Activated CD4-positive, alpha-beta memory T cell treated with anti-CD3 and anti-CD28 coated beads for 36 hours (primary cell): ENCODE measurements at places on chromosomes 2 and 18. TPM values are rescaled to one million over a fixed set of nuclear protein-coding genes. Genes with fewer than 3 reads are reported as not detected.

- no peak for DNase-seq
Observed at GRCh38 chr18:49207361-49207760, 253.1 kb downstream of the DYM start.

DNA sequence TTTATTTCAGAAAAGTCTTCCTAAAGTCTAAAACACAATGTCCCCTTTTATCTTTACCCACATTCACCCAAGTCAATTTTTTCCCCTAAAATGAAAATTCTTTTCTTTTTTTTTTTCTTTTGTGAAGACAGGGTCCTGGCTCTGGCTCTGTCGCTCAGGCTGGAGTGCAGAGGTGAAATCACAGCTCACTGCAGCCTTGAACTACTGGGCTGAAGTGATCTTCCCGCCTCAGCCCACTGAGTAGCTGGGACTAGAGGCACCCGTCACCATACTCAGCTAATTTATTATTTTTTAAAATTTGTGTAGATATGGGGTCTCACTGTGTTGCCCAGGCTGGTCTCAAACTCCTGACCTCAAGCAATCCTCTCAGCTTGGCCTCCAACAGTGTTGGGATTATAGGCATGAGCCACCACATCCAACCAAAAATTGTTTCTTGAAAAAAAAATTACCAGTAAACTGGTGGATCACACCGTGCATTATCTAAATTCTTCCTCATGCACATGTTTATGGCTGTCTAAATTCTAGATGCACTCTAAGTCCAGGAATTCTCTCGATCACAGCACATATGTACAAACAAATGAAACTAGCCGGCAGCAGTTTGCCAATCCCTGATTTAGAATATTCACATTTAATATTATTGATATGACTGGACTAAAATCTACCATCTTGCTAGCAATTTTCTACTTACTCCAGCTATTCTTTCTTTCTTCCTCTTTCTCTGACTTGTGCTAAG lies 56.8 kb downstream of the OLA1 start:
- no peak for DNase-seq

DNA sequence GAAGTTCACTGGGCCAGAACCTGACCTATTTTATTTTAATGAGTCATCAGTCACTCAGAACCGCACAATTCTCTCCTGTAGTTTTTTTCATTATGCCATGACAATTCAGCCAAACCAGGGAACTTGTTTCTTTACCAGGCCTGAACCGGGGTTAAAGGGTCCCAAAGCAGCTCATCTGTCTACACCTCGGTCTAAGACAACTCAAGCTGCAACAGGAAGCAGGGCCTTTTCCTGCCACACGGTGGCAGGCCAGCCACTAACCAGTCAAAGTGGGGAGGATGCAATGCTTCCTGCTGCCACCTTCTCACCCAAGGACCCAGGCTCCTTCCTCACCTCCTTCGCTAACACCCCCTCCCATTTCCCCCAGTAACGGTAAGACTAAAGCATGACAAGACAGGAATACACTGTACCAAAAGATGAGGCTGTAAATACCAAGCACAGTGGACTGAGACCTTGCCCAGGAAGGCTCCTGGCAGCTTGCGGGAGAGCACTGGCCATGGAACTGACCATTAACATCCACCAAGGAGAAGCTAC lies 56.7 kb upstream of the ACKR3 start:
- peak; percentile 81 for DNase-seq

Gene VAMP8
- total RNA-seq, result 114 TPM

- DNase-seq, result no peak
Observed at GRCh38 chr2:167475791-167476190, 587.5 kb downstream of the XIRP2 start.

Gene PMAIP1
- total RNA-seq, result 97.6 TPM

- no peak for DNase-seq
Observed at GRCh38 chr2:169727065-169727464, 6.6 kb upstream of the KLHL23 start.

Gene ZSWIM2
- total RNA-seq, result not detected

DNA sequence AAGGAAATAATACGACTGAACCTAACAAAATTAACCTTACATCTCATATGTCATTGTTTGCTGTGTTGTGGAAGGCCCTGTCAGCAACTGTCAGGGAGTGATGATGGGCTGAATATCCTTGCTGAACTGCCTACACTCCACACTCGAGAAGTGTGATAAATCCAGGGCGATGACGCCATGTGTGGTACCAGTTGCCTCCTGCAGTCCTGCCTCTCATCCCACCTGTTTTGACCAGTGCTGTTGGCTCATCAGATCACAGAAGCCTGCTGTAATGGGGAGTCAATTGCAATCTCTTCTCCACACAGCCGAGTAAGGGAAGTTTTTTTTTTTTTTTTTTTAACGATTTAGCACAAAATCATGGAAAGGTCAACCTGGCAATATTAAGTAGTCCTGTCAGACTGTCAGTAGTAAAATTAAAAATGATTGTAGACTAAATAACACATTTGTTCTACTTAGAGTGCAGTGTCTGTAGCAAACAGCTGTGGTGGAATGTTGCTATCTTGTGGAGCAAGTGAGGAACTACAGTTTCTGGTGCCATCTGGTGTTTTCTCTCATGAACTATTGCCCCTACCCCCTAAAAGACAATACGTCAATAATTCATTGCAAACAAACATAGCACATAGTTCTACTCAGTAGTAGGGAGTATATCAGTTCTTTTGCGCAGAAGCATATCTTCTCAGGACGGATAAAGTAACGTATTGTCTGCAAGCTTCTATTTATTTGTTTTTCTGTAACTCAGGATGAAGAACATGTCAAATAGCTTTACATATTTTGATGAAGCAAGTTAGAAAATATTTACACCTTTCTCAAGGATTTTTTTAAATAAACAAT lies 347.6 kb downstream of the CTNNA2 start:
- no peak for DNase-seq

Gene FEV
- not detected for total RNA-seq

GRCh38 chr2:209633911-209634310 lies 137.7 kb upstream of the UNC80 start:
- no peak for DNase-seq

DNA sequence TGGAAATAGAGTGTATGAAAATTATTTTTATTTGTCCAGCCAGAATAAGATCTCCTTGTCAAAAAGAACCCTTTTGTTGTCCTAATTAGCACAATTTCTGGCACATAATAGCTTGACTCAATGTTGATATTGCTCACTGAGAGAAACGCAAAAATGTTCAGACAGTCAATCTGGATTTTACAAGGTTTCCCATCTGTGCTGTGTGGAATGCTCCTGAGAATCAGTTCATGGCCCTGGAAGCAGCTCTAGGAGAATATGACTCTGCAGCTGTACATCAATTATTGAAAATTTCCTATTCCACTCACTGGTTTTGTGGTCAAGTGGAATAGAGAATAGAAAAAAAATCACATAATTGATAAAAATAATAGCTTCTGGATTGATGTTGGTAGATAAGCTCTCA lies 1582.9 kb upstream of the NXPH2 start:
- DNase-seq, result no peak

- DNase-seq, result no peak
Observed at GRCh38 chr2:213766465-213766901, 482.2 kb downstream of the SPAG16 start.

DNA sequence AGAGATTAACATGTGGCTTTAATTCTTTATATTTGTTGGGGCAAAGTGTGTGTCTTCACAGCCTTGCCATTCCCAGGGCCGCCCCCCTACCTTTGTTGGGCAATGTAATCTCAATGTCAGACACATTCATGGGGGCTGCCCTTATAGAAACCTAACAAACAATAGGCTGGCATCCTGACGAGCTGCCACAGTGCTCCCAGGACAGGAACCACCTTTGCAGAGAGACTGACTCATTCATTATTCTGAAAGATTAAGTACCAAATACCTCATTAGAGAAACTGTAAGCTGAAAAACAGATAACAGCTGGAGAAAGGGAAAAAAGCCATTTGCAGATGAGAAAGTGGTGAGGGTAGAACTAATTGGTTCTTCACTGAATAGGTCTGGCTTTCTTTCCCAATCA lies 1587.5 kb upstream of the PIK3C3 start:
- no peak for DNase-seq

Gene IL36A
- total RNA-seq, result not detected

GRCh38 chr2:3430740-3431490 lies 51.4 kb downstream of the TRAPPC12 start:
- no peak for DNase-seq

Gene CCDC141
- total RNA-seq, result 1.3 TPM

Gene HRH4
- 0.43 TPM for total RNA-seq

Gene TTC31
- 29.1 TPM for total RNA-seq

GRCh38 chr2:197037863-197038398 lies 111.4 kb upstream of the PGAP1 start:
- DNase-seq, result no peak

- no peak for DNase-seq
Observed at GRCh38 chr2:33512112-33512511, 35.7 kb downstream of the RASGRP3 start.

GRCh38 chr2:43312755-43313641 lies 86.6 kb upstream of the ZFP36L2 start:
- no peak for DNase-seq

DNA sequence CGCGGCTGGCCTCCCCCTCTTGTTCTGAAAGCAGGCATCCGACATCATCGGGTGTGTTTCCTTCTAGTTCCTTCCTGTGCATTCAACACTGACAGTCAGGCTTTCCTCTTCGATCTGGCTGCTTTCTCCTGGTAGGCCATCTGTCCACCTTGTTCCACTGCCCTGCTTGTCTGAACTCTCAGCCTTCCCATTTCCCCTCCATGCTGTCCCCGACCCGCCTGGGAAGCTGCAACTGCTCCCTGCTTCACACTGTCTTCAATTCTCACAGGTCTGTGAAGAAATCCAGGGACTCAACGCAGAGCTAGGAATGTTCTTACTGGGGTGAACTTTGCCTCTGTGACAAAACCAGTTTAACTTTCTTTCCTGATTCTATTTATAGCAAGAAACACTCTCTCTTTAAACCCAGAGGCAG lies 43.0 kb downstream of the KIF3C start:
- no peak for DNase-seq

- no peak for DNase-seq
Observed at GRCh38 chr2:139480161-139480650, 700.0 kb upstream of the NXPH2 start.

Gene NOSTRIN
- not detected for total RNA-seq

DNA sequence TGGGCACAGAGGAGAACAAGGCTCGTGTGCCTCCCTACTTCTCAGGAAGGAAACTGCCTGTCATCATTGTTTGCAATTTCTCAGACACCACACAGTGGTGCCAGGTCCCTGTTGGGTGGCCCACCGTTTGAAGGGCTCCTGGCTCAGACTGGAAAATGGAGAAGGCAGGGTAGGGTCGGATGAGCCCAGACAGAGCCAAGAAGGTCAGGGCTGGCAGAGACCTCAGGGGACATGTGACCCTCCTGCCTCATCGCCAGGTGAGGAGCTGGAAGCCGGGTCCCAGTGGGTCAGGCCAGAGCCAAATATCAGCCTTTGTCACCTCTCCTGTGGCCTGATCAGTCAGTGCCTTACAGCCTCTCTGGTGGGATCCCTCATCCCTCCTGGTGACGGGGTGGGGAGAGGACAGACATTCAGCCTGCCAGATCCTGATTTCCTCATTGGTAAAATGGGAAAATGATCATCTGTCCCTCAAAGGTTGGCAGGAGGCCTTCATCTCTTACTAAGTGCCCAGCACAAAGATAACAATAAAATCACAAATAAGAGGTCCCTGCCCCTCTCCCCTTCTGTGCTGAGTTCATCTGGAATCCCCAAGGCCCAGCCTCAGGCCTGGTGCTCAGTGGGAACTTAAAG lies 117.6 kb downstream of the CAPN13 start:
- no peak for DNase-seq

Gene ITPRIPL1
- 30.2 TPM for total RNA-seq

Gene OSGEPL1
- 11.7 TPM for total RNA-seq

GRCh38 chr2:170362313-170362870 lies 184.4 kb downstream of the MYO3B start:
- peak; percentile 36 for DNase-seq

Gene FAM161A
- 7.0 TPM for total RNA-seq

- no peak for DNase-seq
Observed at GRCh38 chr2:73053316-73054114, 18.0 kb downstream of the SFXN5 start.

DNA sequence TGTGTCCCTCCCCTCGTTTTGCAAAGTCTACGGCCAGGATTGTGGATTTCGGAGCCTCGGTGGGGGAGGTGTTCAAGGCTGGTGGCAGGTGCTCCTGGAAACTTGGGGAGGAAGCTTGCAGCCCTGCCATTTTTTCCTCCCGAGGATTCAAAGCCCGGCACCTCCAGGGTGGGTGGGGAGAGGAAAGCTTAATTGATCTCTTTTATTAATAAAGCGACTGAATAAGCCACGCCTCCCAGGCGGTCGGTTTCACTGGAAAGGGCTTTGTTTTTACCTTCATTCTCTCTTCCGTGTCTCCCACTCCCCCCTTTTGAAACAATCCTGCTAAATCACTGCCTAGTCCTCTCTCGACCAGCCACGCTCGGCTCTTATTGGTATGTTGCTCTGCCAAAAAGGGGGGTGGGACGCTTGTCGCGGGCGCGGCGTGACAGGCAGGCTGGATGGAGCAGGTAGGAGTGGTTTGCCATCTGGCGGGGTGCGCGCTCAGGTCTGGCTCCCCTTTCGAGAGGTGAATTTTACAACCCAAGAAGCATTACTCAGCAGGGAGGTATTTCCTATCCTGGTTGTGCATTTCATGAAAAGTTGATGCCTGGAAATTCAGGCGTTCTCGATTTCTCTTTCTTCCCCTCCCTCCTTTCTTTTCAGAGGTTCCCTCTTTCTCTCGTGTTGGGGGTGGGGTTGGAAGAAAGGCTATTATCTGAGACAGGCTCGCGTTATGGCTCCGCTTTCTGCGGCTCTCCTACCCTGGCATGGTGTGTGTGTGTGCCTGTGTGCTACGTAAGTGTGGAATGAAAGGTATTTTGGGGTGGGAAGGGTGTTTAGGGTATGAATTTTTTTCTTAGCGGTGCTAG lies 1.4 kb downstream of the NEDD4L start:
- peak; percentile 43 for DNase-seq

DNA sequence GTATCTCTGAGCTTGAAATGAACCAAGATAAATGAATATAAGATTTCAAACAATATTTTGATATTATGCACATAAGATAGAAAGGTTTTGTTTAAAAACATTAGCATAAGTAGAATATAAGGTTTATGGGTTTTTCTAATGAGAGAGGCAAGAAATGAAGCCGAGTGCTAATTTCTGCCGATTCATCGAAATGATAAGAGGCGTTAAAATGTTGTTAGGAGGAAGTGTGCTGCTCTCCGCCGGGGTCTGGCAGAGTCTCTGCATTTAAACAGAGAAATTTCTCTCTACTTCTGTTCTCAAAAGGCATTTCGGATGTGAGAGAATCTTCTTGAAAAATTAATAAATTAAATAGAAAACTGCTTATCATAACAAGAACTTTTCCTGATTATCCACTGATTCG lies 83.6 kb downstream of the MRPS9 start:
- DNase-seq, result no peak
